Smooth muscle cell of bladder (primary cell): ENCODE measurements at places on chromosomes 16 and 17. TPM values are rescaled to one million over a fixed set of nuclear protein-coding genes. Genes with fewer than 3 reads are reported as not detected.

Gene CACNG4
- total RNA-seq, result not detected in 2 replicates

Gene GPRC5C
- total RNA-seq, result 10.7 and 10.9 TPM in 2 replicates

Gene TTLL6
- total RNA-seq, result 0.18 and 0.57 TPM in 2 replicates

Gene KRTAP17-1
- not detected in 2 replicates for total RNA-seq

Gene SLFN14
- not detected in 2 replicates for total RNA-seq

Gene KRT32
- total RNA-seq, result under 0.01 TPM in 1 of 2 replicates, not detected in the other

Gene TBX2
- total RNA-seq, result 13.6 and 22.5 TPM in 2 replicates

Gene FAM117A
- total RNA-seq, result 1.8 TPM in 2 replicates

Gene TRPV3
- 1.4 and 4.3 TPM in 2 replicates for total RNA-seq

Gene MILR1
- 6.7 and 8.5 TPM in 2 replicates for total RNA-seq

Gene GUCY2D
- total RNA-seq, result under 0.01 and 0.09 TPM in 2 replicates

Gene KCNH6
- not detected in 2 replicates for total RNA-seq

Gene CSH1
- total RNA-seq, result not detected in 2 replicates

Gene HCFC1R1
- total RNA-seq, result 19.9 and 26.3 TPM in 2 replicates

Gene TSNAXIP1
- 0.57 and 1.2 TPM in 2 replicates for total RNA-seq

Gene EVI2A
- 1.00 and 3.6 TPM in 2 replicates for total RNA-seq

Gene ARL5C
- total RNA-seq, result not detected in 2 replicates

Gene CLDN7
- total RNA-seq, result 1.3 and 1.6 TPM in 2 replicates

Gene TMED6
- 0.28 TPM in 1 of 2 replicates, not detected in the other for total RNA-seq

Gene UNC119
- total RNA-seq, result 24.7 and 33.0 TPM in 2 replicates

Gene PDPK1
- total RNA-seq, result 11.9 and 13.5 TPM in 2 replicates

Gene HS3ST3A1
- 4.1 and 7.4 TPM in 2 replicates for total RNA-seq

Gene AURKB
- 2.6 and 2.7 TPM in 2 replicates for total RNA-seq

Gene ITGB3
- 15.6 and 22.0 TPM in 2 replicates for total RNA-seq

Gene PDE6G
- 0.65 TPM in 1 of 2 replicates, not detected in the other for total RNA-seq

Gene STH
- not detected in 2 replicates for total RNA-seq

Gene CCL14
- not detected in 2 replicates for total RNA-seq

Gene TAT
- total RNA-seq, result not detected in 2 replicates

Gene MYH13
- under 0.01 and 0.09 TPM in 2 replicates for total RNA-seq

Gene RAD51D
- 6.4 and 8.2 TPM in 2 replicates for total RNA-seq

Gene SOX8
- total RNA-seq, result under 0.01 TPM in 2 replicates

Gene CES1
- total RNA-seq, result 0.43 and 2.5 TPM in 2 replicates

Gene VMO1
- total RNA-seq, result 0.74 and 3.3 TPM in 2 replicates

Gene HCRT
- total RNA-seq, result not detected in 2 replicates

Gene SNAI3
- under 0.01 TPM in 1 of 2 replicates, not detected in the other for total RNA-seq

Gene KRTAP9-2
- not detected in 2 replicates for total RNA-seq

Gene RUNDC3A
- 0.18 and 0.43 TPM in 2 replicates for total RNA-seq

Gene CA10
- total RNA-seq, result not detected in 2 replicates

Gene APOH
- total RNA-seq, result not detected in 2 replicates

Gene PTRH2
- 20.9 and 30.7 TPM in 2 replicates for total RNA-seq

Gene VTN
- total RNA-seq, result 13.4 and 19.1 TPM in 2 replicates

Gene CSF3
- total RNA-seq, result 0.37 and 0.71 TPM in 2 replicates

Gene PPP4C
- 193 and 224 TPM in 2 replicates for total RNA-seq

Gene DHX40
- total RNA-seq, result 66.7 and 71.0 TPM in 2 replicates
